Calu3 (cell line): ENCODE measurements at places on chromosomes 11 and 22. TPM values are rescaled to one million over a fixed set of nuclear protein-coding genes. Genes with fewer than 3 reads are reported as not detected.

- H3K4me1 ChIP-seq, result no peaks in the 10 kb centered on the region
- peaks cover 56% of the 10 kb centered on the region for H3K27me3 ChIP-seq
- DNase-seq, result no peak
- no peaks in the 10 kb centered on the region for H3K36me3 ChIP-seq
- H3K4me3 ChIP-seq, result no peak overlapping the region
These were observed 4.8 kb downstream of the GRAMD1B start for GRCh38 chr11:123434911-123435310.

GRCh38 chr11:117872420-117872961 is 4.0 kb downstream of the FXYD6 start:
- no peak overlapping the region for H3K27ac ChIP-seq
- DNase-seq, result no peak
- H3K4me1 ChIP-seq, result peaks cover 8% of the 10 kb centered on the region
- peaks cover 7% of the 10 kb centered on the region for H3K36me3 ChIP-seq
- H3K27me3 ChIP-seq, result peaks cover 72% of the 10 kb centered on the region
- H3K4me3 ChIP-seq, result no peak overlapping the region

Gene NXPE1
- not detected in 2 replicates for total RNA-seq

DNA sequence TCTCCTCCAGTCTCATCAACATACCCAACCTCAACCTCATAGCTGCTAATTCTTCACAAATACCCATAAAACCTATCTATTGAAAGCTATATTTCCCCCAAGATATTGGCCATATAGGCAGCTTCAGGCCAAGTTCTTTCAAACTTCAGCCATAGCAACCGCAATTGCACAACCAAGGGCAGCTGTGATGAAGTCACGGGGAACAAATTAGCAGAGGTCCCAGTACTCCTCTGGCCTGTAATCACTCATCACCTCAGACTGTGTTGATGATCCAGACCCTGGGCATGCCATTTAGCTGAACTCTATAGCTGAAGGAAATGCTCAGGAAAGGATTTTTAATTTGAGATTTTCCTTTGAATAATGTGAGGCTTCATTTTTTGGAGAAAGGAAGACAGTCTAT is 84.1 kb downstream of the SLC1A2 start:
- no peaks in the 10 kb centered on the region for H3K4me1 ChIP-seq
- H3K27ac ChIP-seq, result no peak overlapping the region
- H3K27me3 ChIP-seq, result no peaks in the 10 kb centered on the region
- no peak for DNase-seq
- H3K4me3 ChIP-seq, result no peak overlapping the region

DNA sequence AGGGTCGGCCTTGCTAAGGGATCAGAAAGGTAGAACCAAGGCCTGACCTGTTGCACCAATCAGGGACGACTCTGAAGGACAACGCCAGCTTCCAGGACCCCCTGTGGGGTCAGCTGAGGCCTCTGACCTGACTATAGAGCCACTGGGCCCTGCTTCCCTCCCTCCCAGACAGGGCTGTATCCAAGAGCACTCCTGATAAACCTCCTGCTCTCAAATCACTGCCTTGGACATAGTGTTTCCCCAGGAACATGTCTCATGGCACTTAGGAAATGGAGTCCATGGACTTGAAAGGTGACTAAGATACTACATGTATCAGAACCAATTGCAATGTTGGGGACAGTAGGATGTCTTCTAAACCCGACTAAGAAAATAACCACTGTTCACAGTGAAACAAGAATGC is 117.8 kb upstream of the OPCML start:
- no peak overlapping the region for H3K4me3 ChIP-seq
- no peak overlapping the region for H3K27ac ChIP-seq
- H3K4me1 ChIP-seq, result no peaks in the 10 kb centered on the region

GRCh38 chr11:128807909-128808308 is 59.2 kb downstream of the KCNJ1 start:
- H3K36me3 ChIP-seq, result no peaks in the 10 kb centered on the region
- H3K27me3 ChIP-seq, result peaks cover 15% of the 10 kb centered on the region
- H3K4me1 ChIP-seq, result no peaks in the 10 kb centered on the region
- H3K27ac ChIP-seq, result no peak overlapping the region
- H3K4me3 ChIP-seq, result no peak overlapping the region
- DNase-seq, result no peak

DNA sequence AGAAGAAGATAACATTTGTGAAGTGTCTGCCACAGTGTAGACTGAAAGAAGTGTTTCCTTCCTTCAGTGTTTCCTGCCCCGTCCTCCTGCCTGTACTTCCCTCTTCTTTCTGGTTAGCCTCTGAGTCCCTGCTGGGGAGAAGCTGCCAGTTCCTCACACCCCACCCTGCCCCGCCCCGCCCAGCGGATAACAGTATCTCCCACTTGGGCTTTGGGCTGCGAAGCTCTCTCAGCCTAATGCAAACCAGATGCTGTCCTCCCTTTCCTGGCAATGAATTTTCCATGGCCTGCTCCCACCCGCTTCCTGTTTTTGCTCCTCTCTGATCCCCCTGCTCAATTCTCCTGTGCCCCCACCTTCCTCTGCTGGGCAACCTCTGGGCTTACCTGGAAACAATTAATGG is 5.2 kb upstream of the RAB3IL1 start:
- H3K4me1 ChIP-seq, result peaks cover 8% of the 10 kb centered on the region
- DNase-seq, result no peak
- no peak overlapping the region for H3K4me3 ChIP-seq
- peaks cover 10% of the 10 kb centered on the region for H3K36me3 ChIP-seq
- no peak overlapping the region for H3K27ac ChIP-seq

- DNase-seq, result no peak
- H3K4me1 ChIP-seq, result peaks cover 97% of the 10 kb centered on the region
- no peak overlapping the region for H3K4me3 ChIP-seq
- no peaks in the 10 kb centered on the region for H3K27me3 ChIP-seq
These were observed 13.4 kb downstream of the PACSIN2 start for GRCh38 chr22:43001271-43002201.

DNA sequence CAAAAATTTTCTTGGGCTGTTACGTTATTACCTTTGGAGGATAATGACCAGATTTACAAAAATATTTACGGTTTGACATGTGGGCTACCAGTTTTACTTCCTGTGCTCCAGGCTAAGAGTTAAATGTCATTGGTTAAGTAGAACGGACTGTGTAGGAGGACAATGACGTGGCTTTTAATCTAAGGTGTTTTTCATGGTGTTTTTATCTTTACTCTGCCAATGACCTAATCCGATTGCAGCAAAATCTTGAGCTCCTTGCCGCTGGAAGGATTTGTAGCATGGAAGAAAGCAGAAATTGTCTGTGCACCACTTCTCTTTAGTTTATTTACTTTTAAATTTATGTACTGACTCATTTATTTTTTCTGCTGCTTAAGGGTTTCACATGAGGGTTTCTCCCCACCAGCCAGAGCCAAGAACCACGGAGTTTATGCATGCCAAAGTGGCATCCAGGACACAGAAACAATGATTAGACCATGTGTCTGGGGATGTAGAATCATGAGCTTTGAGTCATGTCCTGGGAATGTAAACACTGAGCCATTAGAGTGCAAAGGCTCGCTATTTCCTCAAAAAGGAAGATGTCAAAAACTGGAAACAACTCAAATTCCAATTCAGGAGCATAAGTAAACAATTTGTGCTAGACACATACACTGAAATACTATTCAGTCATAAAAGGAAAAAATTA is 1.9 kb upstream of the CARD16 start:
- peaks cover 27% of the 10 kb centered on the region for H3K4me1 ChIP-seq
- DNase-seq, result peak; percentile 35
- H3K27me3 ChIP-seq, result no peaks in the 10 kb centered on the region
- peaks cover 5% of the 10 kb centered on the region for H3K36me3 ChIP-seq

DNA sequence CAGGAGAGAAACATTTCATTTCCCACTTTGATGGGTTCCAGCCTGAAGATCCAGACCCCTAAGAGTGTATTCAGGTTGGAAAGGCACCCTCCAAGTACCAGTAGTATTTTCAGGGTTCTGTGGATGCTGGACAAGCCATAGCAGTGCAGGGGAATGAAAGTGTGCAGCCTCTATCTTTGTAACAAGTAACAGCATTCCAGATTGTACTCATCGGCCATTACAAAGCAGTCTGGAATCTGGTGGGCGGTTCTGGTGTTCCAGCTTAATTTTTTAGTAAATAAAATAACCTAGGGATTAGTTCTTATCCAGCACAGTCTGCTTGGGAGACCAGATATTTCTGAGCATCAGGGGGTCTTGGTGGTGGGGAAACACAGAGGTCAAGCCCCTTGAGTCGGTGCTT is 22.6 kb downstream of the APLNR start:
- H3K27me3 ChIP-seq, result no peaks in the 10 kb centered on the region
- no peak overlapping the region for H3K4me3 ChIP-seq
- no peaks in the 10 kb centered on the region for H3K4me1 ChIP-seq

GRCh38 chr11:85590848-85591483 is 36.2 kb downstream of the DLG2 start:
- no peaks in the 10 kb centered on the region for H3K4me1 ChIP-seq
- H3K27ac ChIP-seq, result no peak overlapping the region
- no peaks in the 10 kb centered on the region for H3K27me3 ChIP-seq

GRCh38 chr22:28799606-28800307 is 612 bp downstream of the XBP1 start:
- H3K27ac ChIP-seq, result peak overlapping the region; percentile 97
- peak overlapping the region; percentile 83 for H3K4me3 ChIP-seq
- peaks cover 84% of the 10 kb centered on the region for H3K36me3 ChIP-seq
- DNase-seq, result peak; percentile 72
- H3K27me3 ChIP-seq, result no peaks in the 10 kb centered on the region
- peaks cover 23% of the 10 kb centered on the region for H3K4me1 ChIP-seq

Gene OR51E2
- not detected in 2 replicates for total RNA-seq

DNA sequence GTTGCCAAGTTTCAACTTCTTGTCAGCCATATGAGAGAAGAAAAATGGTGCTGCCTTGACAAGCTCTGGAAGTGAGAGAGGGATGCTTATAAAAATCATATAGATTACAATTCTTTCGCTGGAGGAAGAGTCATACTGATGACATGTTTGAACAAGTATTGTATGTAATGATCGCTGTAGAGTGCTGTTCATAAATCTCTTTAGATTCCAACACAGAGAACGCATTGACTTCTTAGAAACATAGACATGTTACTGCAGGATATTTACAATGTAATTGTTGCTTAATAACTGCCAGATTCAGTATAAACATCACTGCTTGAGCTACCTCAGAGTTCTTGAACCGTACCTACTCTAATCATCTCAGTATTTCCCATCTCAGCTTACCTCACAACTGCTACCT is 571.6 kb downstream of the LUZP2 start:
- no peak overlapping the region for H3K4me3 ChIP-seq
- H3K36me3 ChIP-seq, result no peaks in the 10 kb centered on the region
- H3K27me3 ChIP-seq, result no peaks in the 10 kb centered on the region
- DNase-seq, result no peak
- H3K4me1 ChIP-seq, result peaks cover 28% of the 10 kb centered on the region

GRCh38 chr11:44191322-44192016 is 96.0 kb downstream of the EXT2 start:
- no peaks in the 10 kb centered on the region for H3K27me3 ChIP-seq
- H3K4me1 ChIP-seq, result peaks cover 25% of the 10 kb centered on the region
- H3K4me3 ChIP-seq, result no peak overlapping the region
- no peak overlapping the region for H3K27ac ChIP-seq
- DNase-seq, result no peak

DNA sequence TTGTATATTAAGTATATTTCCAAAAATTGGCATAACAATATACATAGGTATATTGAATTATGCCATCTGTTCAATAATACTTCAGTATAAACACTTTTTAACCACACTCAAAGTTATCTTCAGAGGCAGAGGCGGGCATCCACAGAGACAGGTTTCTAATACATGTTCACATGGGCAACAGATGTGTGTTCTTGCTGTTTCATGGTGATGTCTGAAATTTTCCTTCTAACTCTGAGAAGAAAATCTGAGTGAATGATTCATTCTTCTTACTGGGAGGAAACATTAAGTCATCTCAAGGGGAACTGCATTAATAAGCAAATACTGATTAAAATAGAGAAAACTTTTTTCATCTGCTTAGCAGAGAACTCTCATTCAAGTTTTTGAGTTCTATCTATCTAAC is 1074.5 kb downstream of the LRRC4C start:
- H3K4me3 ChIP-seq, result no peak overlapping the region
- no peaks in the 10 kb centered on the region for H3K27me3 ChIP-seq
- no peaks in the 10 kb centered on the region for H3K36me3 ChIP-seq
- H3K4me1 ChIP-seq, result no peaks in the 10 kb centered on the region
- H3K27ac ChIP-seq, result no peak overlapping the region

- H3K4me3 ChIP-seq, result no peak overlapping the region
- H3K36me3 ChIP-seq, result no peaks in the 10 kb centered on the region
These were observed 194.3 kb upstream of the NARS2 start for GRCh38 chr11:78768971-78769370.

- H3K36me3 ChIP-seq, result no peaks in the 10 kb centered on the region
- H3K27ac ChIP-seq, result no peak overlapping the region
- no peak for DNase-seq
- no peak overlapping the region for H3K4me3 ChIP-seq
- no peaks in the 10 kb centered on the region for H3K27me3 ChIP-seq
These were observed 589.0 kb upstream of the ANO5 start for GRCh38 chr11:21603886-21604285.

GRCh38 chr11:119681361-119681910 is 47.6 kb downstream of the NECTIN1 start:
- H3K4me3 ChIP-seq, result no peak overlapping the region
- no peak overlapping the region for H3K27ac ChIP-seq
- DNase-seq, result no peak
- no peaks in the 10 kb centered on the region for H3K36me3 ChIP-seq

Gene ART1
- total RNA-seq, result not detected in 2 replicates

Gene PNPLA3
- total RNA-seq, result 8.0 and 9.5 TPM in 2 replicates

- peaks cover 18% of the 10 kb centered on the region for H3K4me1 ChIP-seq
- no peak overlapping the region for H3K4me3 ChIP-seq
- H3K27ac ChIP-seq, result no peak overlapping the region
- H3K36me3 ChIP-seq, result peaks cover 4% of the 10 kb centered on the region
- no peak for DNase-seq
- no peaks in the 10 kb centered on the region for H3K27me3 ChIP-seq
These were observed 13.9 kb upstream of the ATXN10 start for GRCh38 chr22:45657701-45658100.

Gene GRIK4
- 0.12 TPM in 1 of 2 replicates, not detected in the other for total RNA-seq

DNA sequence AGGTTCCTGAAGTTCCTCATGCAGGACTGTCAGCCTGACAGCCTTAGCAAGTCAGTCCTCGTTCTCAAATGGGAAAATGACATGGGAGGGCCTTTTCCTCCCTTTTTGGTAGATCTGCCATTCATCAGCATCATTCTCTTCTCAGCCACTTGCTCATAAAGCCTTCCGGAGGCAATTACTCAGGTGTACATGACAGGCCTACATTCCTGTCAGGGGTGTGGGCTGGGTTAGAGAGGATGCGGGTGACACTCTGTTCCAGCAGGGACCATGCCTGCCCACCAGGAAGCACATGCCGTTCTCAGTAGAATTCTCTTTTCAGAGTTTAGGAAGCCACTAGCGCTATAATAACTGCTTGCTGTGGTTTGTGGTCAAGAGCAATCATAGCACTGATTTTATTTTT is 24.2 kb upstream of the ANKK1 start:
- no peaks in the 10 kb centered on the region for H3K4me1 ChIP-seq
- no peaks in the 10 kb centered on the region for H3K36me3 ChIP-seq
- H3K27me3 ChIP-seq, result no peaks in the 10 kb centered on the region
- DNase-seq, result no peak

DNA sequence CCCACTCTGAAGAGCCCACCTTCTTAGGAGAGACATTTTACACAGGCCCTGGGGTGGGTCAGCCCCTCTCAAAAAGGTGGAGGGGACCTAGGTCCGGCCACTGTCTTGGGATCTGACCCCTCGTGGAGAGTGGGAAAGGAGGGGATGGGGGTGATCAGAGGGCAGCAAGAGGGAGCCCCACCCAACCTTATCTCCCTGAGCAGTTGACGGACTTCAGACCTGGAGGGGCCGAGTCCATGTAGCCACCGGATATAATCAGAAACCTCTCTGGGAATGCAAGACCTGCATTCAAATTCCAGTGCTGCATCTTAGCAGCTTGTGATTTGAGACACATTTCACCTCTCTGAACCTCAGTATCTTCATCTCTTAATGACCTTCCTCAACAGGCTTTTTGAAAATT is 44.0 kb downstream of the TP53I11 start:
- H3K4me3 ChIP-seq, result no peak overlapping the region
- no peaks in the 10 kb centered on the region for H3K4me1 ChIP-seq
- DNase-seq, result no peak
- peaks cover 91% of the 10 kb centered on the region for H3K27me3 ChIP-seq
- no peak overlapping the region for H3K27ac ChIP-seq
